Heart left ventricle (tissue), 16 donors: ENCODE measurements at places on chromosomes 3 and 15. TPM values are rescaled to one million over a fixed set of nuclear protein-coding genes. Genes with fewer than 3 reads are reported as not detected.
A peak's percentile ranks its signal among the peaks of the same experiment; 100 is the strongest.

Gene ABHD17C
- total RNA-seq, result 4.7 TPM

Gene PTPRG
- total RNA-seq, result 35.4 TPM

Gene SOX2
- 0.09 TPM for total RNA-seq

Gene SORD
- total RNA-seq, result 16.7 TPM

Gene MYD88
- 15.4 TPM for total RNA-seq

Gene PARL
- 62.2 TPM for total RNA-seq

DNA sequence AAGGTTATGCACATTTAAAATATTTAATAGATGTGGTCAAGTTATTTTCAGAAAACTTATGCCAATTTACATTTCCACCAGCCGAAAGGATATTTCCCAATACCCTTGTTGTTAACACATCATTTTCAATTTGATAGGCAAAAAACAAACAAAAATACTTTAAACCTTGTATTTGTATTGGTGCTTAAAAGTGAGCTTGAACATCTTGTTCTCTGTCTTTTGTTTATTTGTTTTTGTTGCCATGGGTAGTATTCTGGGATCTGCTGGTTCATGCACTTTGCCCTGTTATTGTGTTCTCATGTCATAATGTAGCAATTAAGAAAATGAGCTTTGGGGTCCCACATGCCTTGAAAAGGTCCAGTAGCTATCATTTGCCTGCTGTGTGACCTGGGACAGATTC, 191.4 kb downstream of the LRTM1 start:
- H3K4me1 ChIP-seq, result no peaks in the 10 kb centered on the region
- no peaks in the 10 kb centered on the region for H3K36me3 ChIP-seq
- H3K27ac ChIP-seq, result no peak overlapping the region
- H3K4me3 ChIP-seq, result no peak overlapping the region

DNA sequence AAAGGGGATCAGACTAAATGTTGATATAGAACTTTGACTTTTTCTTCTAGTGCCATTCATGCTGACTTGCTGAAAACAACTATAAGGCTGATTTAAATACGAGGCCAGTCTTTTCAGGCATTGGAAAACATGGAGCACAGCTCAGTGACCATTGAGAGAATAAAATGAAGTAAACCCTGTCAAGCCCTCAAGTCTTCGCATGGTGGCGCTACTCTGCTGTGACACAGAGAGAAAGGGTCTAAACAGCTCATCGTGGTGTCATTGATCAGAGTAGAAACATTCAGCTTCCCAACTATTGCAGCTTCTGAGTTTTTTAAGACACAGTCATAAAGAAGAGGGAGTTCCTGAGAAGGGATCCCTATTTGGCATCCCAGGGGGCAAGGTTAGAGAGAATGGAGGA, 716.2 kb downstream of the DIPK2A start:
- no peaks in the 10 kb centered on the region for H3K27me3 ChIP-seq
- no peak overlapping the region for H3K4me3 ChIP-seq
- H3K4me1 ChIP-seq, result no peaks in the 10 kb centered on the region
- no peaks in the 10 kb centered on the region for H3K36me3 ChIP-seq

- DNase-seq, result peak; percentile 70
- peak overlapping the region; percentile 78 for H3K27ac ChIP-seq
Observed at GRCh38 chr3:71130471-71131374, 452.8 kb downstream of the FOXP1 start.

- H3K4me1 ChIP-seq, result no peaks in the 10 kb centered on the region
- no peak overlapping the region for H3K4me3 ChIP-seq
- no peak for DNase-seq
- no peaks in the 10 kb centered on the region for H3K27me3 ChIP-seq
- no peak overlapping the region for H3K27ac ChIP-seq
- H3K36me3 ChIP-seq, result no peaks in the 10 kb centered on the region
Observed at GRCh38 chr3:41974223-41974622, 12.3 kb upstream of the ULK4 start.

DNA sequence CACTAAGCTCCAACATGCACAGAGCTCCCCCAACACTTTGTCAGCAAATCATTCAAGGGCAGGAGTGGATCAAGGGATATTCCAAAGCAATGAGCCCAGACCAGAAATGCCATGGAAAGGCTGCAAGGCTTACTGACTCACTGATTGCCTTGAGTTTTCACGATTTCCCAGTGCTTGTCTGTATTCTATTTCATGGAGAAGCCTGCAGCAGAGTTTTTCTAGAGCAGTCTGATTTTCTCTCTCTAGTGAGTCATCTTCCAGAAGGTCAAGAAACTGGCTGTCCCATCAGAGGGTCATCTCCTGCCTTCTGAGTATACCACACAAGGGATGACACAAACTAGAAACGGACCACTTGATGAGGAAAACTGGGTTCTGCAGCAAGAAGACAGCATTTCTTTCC, 16.5 kb downstream of the LMCD1 start:
- peaks cover 39% of the 10 kb centered on the region for H3K36me3 ChIP-seq
- H3K4me3 ChIP-seq, result no peak overlapping the region
- H3K27me3 ChIP-seq, result no peaks in the 10 kb centered on the region
- H3K27ac ChIP-seq, result no peak overlapping the region
- no peak for DNase-seq
- peaks cover 8% of the 10 kb centered on the region for H3K4me1 ChIP-seq

DNA sequence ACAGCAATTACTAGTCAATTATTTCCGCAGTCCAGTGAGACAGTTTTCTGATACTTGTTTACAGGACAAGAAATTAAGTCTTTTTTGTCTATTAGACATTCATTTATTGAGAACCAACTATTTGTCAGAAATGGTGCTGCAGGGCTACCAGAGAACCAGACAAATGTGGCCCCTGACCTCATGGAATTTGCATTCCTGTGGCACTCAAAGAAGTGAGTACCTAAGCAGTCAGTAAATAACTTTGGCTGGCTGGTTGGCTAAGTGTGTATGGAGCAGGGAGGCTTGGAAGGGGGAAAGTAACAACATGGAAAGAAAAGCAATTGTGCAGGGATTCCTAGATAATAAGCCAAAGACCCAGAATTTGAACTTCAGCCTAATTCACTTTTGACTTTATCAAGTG, 837.0 kb upstream of the CFAP20DC start:
- no peaks in the 10 kb centered on the region for H3K36me3 ChIP-seq
- H3K4me1 ChIP-seq, result peaks cover 2% of the 10 kb centered on the region
- H3K4me3 ChIP-seq, result no peak overlapping the region
- H3K27ac ChIP-seq, result no peak overlapping the region
- no peaks in the 10 kb centered on the region for H3K27me3 ChIP-seq

- H3K27me3 ChIP-seq, result peaks cover 24% of the 10 kb centered on the region
- no peaks in the 10 kb centered on the region for H3K4me1 ChIP-seq
- H3K4me3 ChIP-seq, result no peak within 1 kb of the TSS
- no peaks in the 10 kb centered on the region for H3K36me3 ChIP-seq
Observed at GRCh38 chr15:76011627-76012551, at the start of gene NRG4. Gene NRG4, minus strand, starts transcription at chr15:76012424. Its CDS starts 1,194 bp downstream, at chr15:76011230.

DNA sequence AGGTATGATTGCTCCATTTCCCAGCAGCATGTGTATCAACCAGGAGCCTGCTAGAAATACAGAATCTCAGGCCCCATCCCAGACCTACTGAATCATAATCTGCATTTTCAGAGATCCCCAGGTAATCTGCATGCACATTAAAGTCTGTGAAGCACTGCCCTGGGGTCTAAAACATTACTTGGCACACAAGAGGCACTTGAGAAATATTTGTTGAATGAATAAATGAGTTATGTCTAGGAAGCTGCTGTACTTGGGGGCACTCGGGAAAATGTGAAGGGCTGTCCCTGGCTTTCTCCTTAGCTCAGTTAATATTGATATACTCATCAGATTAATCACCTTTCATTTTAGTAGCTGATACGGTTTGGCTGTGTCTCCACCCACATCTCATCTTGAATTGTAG, 184.4 kb downstream of the RORA start:
- no peaks in the 10 kb centered on the region for H3K27me3 ChIP-seq
- H3K4me3 ChIP-seq, result no peak overlapping the region
- no peak overlapping the region for H3K27ac ChIP-seq
- H3K4me1 ChIP-seq, result no peaks in the 10 kb centered on the region

DNA sequence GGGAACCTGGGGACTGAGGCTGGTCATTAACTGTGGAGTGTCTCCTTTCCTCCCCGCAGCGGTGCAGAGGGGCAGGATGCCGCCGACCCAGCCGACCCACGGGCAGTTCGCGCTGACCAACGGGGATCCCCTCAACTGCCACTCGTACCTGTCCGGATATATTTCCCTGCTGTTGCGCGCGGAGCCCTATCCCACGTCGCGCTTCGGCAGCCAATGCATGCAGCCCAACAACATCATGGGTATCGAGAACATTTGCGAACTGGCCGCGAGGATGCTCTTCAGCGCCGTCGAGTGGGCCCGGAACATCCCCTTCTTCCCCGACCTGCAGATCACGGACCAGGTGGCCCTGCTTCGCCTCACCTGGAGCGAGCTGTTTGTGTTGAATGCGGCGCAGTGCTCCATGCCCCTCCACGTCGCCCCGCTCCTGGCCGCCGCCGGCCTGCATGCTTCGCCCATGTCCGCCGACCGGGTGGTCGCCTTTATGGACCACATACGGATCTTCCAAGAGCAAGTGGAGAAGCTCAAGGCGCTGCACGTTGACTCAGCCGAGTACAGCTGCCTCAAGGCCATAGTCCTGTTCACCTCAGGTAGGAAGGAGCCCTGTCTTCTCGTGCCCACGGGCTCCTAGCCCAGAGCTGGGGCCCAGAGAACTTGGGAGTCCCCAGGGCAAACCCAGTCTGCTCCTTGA, 3.7 kb downstream of the NR2F2 start:
- DNase-seq, result peak; percentile 62
- H3K27ac ChIP-seq, result peak overlapping the region; percentile 93
- H3K4me1 ChIP-seq, result no peaks in the 10 kb centered on the region
- peaks cover 30% of the 10 kb centered on the region for H3K36me3 ChIP-seq
- peak overlapping the region; percentile 81 for H3K4me3 ChIP-seq
- H3K27me3 ChIP-seq, result peaks cover 10% of the 10 kb centered on the region

GRCh38 chr3:77588863-77589262, 549.0 kb downstream of the ROBO2 start:
- H3K4me3 ChIP-seq, result no peak overlapping the region
- no peaks in the 10 kb centered on the region for H3K27me3 ChIP-seq
- no peaks in the 10 kb centered on the region for H3K4me1 ChIP-seq
- H3K27ac ChIP-seq, result no peak overlapping the region
- no peak for DNase-seq

DNA sequence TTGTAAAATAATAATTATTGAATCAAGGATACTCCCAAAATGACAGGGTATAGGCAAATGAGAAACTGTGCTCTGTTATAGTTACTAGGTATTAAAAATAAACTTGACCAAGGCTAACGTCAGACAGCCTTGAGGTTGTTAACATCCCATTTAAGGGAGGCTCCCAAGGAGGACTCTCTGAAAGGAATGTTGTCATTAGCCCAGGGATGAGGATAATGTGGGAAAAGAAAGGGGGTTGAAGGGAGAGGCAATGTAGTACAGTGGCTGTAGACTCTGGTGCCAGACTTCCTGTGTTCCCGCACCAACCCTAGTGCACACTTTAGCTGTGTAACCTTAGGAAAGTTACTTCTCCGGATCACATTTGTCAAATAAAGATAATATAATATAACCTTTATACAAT, 47.0 kb upstream of the RARB start:
- H3K4me3 ChIP-seq, result no peak overlapping the region
- H3K36me3 ChIP-seq, result no peaks in the 10 kb centered on the region
- no peak overlapping the region for H3K27ac ChIP-seq
- no peak for DNase-seq

GRCh38 chr3:8336456-8336855, 165.2 kb upstream of the LMCD1 start:
- H3K4me1 ChIP-seq, result no peaks in the 10 kb centered on the region
- no peak overlapping the region for H3K27ac ChIP-seq
- no peaks in the 10 kb centered on the region for H3K27me3 ChIP-seq
- DNase-seq, result no peak

DNA sequence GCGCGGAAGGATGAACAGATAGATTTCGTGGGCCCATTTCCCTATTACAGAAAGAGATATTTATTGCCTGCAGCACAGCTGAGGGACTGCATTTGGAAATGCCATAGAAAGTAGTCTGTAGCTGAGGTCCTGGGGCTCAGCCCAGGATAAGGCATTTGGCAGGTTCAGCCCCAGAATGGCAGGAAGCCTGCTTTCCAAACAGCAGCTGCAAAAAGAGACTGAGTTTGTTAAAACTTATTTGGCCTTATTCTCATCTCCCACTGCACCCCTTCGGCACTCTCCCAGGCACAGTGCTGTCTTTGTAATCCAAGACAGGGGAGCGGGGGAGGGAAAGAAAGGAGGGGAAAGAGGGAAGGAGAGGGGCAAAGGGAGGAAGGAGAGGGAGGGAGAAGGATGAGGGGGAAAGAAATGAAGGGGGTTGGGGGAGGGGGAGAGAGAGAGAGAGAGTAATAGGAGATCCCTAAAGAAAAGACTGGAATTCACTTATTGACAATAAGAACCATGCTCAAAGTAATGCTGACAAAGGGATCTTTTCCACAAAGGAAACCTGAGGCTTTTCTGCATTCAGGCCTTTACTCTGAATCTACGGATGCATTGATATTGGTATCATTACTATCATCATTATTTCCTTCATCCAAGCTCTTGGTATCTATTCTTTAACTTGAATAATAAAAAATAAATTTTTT, 94.0 kb upstream of the LRRN1 start:
- no peaks in the 10 kb centered on the region for H3K36me3 ChIP-seq
- peaks cover 3% of the 10 kb centered on the region for H3K4me1 ChIP-seq
- no peaks in the 10 kb centered on the region for H3K27me3 ChIP-seq
- H3K27ac ChIP-seq, result no peak overlapping the region
- no peak overlapping the region for H3K4me3 ChIP-seq

GRCh38 chr15:36791844-36792571, 212.6 kb downstream of the CDIN1 start:
- no peak overlapping the region for H3K4me3 ChIP-seq
- peak; percentile 52 for DNase-seq
- H3K27ac ChIP-seq, result peak overlapping the region; percentile 80
- H3K4me1 ChIP-seq, result peaks cover 10% of the 10 kb centered on the region
- no peaks in the 10 kb centered on the region for H3K27me3 ChIP-seq
- no peaks in the 10 kb centered on the region for H3K36me3 ChIP-seq

DNA sequence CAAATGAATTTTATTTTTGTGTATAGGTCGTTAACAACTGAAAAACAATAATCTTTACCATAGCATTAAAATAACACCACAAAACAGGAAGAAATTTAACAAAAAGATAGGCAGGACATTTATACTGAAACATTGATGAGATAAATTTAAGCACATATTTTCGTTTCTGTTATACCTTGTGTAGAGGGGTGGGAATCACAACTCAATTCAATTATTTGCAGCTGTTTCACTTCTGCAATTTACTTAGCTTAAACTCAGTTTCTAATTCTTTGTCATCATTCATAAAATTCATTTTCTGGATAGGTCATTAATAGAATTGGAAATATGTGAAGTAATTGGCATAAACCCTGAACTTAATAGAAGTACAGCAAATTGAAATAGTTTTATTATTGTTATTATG, 42.3 kb downstream of the TP63 start:
- no peaks in the 10 kb centered on the region for H3K36me3 ChIP-seq
- H3K27me3 ChIP-seq, result no peaks in the 10 kb centered on the region
- no peak overlapping the region for H3K27ac ChIP-seq
- no peak overlapping the region for H3K4me3 ChIP-seq
- no peaks in the 10 kb centered on the region for H3K4me1 ChIP-seq

GRCh38 chr3:108311797-108312196, 15.4 kb downstream of the HHLA2 start:
- H3K4me3 ChIP-seq, result no peak overlapping the region
- H3K27me3 ChIP-seq, result no peaks in the 10 kb centered on the region
- H3K36me3 ChIP-seq, result no peaks in the 10 kb centered on the region
- no peak overlapping the region for H3K27ac ChIP-seq
- no peaks in the 10 kb centered on the region for H3K4me1 ChIP-seq
- no peak for DNase-seq

GRCh38 chr15:32700501-32701150, 17.2 kb upstream of the GREM1 start:
- H3K4me3 ChIP-seq, result no peak overlapping the region
- H3K27me3 ChIP-seq, result no peaks in the 10 kb centered on the region
- no peaks in the 10 kb centered on the region for H3K4me1 ChIP-seq
- no peak overlapping the region for H3K27ac ChIP-seq
- no peaks in the 10 kb centered on the region for H3K36me3 ChIP-seq
- DNase-seq, result no peak
